ENCODE measurements at places on chromosomes 11 and 22.

DNA sequence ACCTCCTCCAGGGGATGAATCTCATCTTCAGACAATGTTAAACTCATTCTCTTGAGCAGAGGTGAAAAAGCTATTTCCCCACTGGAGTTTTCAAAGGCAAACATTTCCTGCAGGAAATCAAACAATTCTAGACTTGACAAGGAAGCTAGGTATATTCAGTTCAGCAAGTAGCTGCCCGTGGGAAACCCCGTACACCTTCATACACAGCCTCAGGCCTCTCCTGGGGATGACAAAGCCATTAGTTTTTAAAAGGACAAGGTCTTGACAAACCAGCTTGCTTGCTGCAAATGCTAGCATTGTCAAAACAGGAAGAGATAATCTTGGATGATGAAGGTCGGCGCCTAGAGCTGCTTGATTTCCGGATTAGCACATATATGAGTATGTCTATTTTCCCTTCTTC is 1630.8 kb upstream of the TENM4 start:
- no peak for DNase-seq

GRCh38 chr11:3707176-3707575 is 36.0 kb upstream of the CHRNA10 start:
- no peak for DNase-seq

DNA sequence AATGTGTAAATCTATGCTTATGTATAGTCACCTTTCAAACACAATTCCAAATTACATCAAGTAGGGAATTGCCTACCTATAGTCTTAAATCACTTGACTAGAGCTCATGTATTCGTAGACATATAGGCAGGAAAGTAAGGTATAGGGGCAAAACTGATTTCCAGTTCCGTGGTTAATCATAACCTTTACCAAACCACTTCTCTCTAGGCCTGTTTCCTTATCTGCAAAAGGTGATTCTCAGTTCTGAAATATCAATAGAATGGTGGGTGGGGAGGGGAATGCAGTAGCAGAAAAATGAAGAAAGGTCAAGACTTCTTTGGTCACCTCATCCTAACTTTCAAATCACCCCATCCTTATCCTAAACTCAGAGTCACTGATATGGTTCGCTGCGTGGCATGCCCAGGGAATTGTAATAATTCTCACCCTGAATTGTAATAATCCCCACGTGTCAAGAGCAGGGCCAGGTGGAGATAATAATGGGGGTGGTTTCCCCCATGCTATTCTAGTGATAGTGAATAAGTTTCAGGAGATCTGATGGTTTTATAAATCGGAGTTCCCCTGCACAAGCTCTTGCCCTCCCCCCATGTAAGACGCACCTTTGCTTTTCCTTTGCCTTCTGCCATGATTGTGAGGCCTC is 1.9 kb upstream of the ANO5 start:
- DNase-seq, result no peak

DNA sequence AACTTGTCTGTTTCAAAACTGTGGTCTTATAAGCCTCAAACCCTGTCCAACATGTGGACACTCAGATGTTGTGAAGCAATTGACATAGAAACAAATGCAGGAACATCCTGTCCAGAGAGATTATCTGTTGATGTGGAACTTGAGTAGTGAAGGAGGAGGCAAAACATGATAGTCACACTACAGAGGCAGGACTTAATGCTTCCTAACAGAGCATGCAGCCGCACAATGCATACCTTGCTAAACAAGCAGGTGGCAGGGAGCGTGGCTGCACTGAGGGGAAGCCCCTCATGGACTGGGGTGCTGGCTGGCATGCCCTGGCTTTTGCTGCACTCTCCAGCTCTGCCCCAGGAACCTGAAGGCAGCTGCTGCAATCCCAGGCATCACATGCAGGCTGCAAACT is 5.3 kb downstream of the C22orf39 start:
- DNase-seq, result no peak

DNA sequence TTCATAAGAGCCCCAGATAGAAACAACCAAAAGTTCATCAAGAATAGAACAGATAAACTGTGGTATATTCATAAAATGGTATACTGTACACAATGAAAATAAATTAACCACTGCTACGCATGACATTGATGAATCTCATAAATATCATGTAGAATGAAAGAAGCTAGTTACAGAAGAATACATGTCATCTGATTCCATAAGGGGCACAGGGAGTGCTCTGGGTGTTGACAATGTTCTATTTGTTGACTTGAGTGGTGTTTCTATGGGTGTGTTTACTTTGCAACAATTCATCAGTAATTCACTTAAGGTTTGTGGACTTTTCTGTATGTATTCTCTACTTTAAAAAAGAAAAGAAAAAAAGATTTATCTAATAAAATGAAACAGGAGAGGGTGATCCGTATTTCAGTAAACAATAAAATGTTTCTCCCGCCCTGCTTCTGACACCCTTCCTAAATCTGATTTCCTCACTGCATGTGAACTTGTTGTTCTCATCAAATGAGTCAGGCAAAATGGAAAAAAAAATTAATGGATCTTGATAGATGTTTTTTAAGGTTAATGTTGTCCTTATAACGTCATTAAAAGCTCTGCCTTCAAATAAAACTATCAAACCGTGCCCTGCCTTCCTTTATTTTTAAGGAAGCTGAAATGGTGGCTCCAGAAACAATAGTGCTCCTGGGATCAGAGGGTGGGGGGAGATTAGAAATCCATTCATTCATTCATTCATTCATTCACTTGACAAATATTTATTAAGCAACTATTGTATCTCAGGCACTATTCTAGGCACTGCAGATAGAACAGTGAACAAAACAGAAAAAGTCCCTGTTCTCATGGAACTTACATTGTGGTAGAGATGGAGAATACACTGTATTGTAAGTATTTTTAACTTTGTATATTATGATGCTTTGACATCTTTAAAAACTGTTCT is 77.2 kb upstream of the CD44 start:
- DNase-seq, result no peak

- DNase-seq, result no peak
Measured at GRCh38 chr11:13837286-13837685, 125.2 kb upstream of the SPON1 start.
